ENCODE measurements at places on chromosomes 3 and 15.

DNA sequence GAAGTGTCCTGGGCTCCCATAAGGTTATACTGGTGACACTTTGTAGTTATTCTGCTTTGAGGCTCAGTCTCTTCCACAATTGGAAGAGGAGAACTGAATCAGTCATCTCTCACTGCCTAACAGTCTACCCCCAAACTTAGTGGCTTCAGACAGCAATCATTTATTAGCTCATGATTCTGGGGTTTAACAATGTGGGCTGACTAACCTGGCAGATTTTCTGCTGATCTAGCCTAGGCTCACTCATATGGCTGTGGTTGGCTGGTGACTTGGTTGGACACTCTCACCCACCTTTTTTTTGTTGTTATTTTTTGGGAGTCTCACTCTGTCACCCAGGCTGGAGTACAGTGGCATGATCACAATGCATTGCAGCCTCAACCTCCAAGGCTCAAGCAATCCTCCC, 7.1 kb downstream of the GPD1L start:
- no peak for DNase-seq

DNA sequence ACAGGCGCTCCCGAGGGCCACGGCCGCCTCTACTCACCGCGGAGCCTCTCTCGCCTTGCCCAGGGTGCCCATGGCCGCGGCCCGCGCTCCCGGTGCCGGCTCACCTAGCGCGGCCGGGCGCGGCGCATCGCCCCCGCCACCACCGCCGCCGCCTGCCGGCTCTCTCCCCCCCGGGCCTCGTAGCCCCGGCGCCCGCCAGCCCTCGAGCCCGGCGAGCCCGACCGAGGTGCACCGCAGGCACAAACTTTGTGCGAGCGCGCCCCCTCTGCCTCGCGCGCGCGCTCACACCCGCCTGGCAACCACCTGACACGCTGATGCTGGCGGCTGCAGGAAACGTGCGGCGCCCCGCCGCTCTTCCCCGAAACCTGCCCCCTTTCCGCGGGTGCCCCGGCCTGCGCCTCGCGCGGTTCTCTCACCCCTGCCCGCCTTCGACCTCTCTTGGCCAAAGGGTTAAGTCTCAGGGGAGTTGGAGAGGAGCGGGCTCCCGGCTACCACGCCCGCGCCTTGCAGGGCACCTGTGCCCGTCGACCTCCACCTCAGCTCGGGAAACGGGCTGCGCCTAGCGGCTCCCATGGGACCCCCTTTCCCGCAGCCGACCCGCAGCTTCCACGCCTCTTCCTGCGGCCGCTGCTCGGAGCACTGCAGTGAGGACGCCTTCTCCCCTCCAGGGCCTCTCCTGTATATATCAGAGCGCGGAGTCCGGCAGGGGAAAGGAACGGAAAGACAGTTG, at the start of gene RASGRP1:
Gene RASGRP1, minus strand, starts transcription at position 258 of the 730 bp plus-strand sequence. Its CDS starts 186 bp downstream, at position 72.
- DNase-seq: peak; percentile 52

- DNase-seq: no peak
Observed at GRCh38 chr3:157127268-157127667, 32.7 kb downstream of the CCNL1 start.

- DNase-seq: no peak
Observed at GRCh38 chr15:27183201-27183600, 212.2 kb downstream of the GABRG3 start.

- DNase-seq: peak; percentile 8
Observed at GRCh38 chr3:13801361-13802204, 78.3 kb downstream of the WNT7A start.

GRCh38 chr15:96020133-96020532, 310.4 kb upstream of the NR2F2 start:
- DNase-seq: no peak

- no peak for DNase-seq
Observed at GRCh38 chr3:12902181-12902999, 61.0 kb upstream of the RPL32 start.

DNA sequence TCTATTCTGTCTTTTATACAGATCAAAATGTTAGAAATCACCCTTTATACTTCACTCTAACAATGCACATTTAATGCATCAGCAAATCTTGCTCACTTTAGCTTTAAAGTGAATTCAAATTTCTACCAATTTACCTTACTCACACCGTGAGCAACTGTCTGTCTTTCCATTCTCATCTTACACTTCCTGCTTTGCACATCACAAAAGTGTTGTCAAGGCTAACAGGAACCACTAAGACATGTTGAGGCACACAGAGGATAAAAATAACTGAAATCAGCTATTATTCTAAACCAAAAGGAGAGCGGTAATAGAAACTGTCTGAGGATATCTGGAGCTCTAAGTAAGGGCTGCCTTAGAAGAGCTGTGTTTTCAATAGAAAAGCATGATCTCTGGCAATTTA, 519.9 kb downstream of the ZBBX start:
- DNase-seq: no peak

GRCh38 chr15:69906256-69907185, 191.2 kb downstream of the TLE3 start:
- DNase-seq: no peak

GRCh38 chr15:80527961-80528360, 123.8 kb downstream of the ARNT2 start:
- DNase-seq: no peak

GRCh38 chr15:69394556-69395282, 19.4 kb upstream of the KIF23 start:
- peak; percentile 70 for DNase-seq

GRCh38 chr3:190266913-190267290, 55.3 kb downstream of the CLDN1 start:
- DNase-seq: no peak

DNA sequence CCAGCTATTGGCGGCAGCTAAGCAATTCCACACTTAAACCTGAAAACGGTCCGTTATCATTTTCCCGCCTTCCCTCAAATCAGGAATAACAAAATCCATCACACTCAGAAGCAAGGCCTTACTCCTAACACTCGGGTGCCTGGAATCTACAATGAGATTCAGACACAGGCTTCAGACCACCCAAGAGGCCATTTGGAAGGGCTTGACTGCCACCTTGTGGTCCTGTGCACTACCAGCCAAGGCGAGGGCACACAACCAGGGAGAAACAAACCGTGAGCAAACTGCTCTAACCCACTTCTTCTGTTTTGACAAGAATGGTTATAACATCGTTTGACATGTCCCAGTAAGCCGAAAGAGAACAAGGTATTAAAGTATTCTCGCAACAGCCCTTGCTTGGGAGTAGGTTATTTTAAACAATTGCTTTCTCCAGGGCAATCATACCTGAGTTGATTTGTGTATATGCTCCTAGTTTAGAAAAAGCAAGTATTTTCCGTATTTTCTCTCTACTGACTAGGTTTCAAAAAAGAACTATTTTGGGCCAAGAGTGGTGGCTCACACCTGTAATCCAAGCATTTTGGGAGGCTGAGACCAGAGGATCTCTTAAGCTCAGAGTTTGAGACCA, 40.1 kb upstream of the TAFA4 start:
- DNase-seq: peak; percentile 69

DNA sequence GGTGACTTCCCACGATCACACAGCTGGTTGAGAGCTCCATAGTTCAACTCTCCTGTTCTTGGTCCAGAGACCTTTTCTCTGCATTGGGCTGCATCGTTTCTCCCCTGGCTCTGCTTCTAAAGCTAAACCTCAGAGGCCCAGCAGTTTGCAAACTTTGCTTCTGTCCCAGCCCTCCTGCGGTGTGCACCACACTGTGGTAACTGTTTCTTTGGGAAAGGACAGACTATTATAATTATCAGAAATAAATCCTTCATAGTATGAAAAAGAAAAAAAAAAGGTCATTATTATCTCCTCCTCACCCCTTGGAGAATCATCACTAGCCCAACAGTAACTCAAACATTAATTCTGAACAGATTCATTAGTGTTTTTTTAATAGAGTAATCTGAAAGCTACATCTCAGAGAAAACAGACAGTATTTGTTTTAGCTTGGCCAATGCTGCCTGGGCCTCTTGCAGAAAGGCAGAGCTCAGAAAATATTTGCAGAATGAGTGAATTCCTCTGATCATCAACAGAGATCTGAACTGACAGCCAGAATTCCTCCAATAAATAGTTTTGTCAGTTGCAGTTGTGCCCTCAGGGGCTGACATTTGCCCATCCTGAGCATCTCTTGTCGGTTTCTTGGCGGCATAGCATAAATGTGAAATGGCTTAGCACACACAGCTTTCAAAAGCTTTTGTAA, 52.9 kb downstream of the BFSP2 start:
- DNase-seq: no peak

DNA sequence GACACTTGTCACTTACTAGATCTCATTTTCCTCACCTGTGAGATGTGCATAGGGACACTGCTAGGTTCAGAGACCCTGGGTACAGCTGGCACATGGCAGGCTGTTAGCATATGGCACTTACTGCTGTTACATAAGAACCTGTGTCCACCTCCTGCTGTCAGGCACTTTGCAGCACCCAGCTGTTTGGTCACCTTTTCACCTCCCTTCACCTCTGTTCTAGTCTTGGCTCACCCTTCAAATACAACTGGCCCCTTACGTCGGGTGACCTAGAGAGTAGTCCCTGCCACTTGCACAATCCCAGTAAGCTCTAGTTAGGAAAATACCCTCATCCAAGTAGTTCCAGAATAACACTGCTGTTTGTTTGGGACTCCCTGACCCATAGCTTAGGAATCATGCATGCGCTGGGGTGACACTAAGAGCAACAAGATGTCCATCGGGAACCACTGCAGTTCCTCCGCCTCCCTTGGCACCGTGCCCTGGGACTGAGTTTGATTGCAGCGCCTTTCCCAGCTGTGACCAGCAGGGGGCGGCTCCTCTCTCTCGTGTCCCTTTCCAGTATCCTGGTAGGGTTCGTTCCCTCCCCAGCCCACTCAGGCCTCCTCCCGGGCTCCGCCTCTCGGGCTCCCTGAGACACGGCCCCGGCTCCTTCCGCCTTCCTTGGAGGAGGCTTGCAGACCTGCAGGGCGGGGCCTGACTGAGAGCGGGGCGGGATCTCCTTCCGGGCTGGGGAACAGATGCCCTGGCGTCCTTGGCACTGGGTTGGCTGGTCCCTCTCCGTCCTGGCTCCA, 78.6 kb downstream of the ABHD5 start:
- peak; percentile 97 for DNase-seq

GRCh38 chr3:127608362-127608718, 10.1 kb downstream of the MCM2 start:
- DNase-seq: no peak

DNA sequence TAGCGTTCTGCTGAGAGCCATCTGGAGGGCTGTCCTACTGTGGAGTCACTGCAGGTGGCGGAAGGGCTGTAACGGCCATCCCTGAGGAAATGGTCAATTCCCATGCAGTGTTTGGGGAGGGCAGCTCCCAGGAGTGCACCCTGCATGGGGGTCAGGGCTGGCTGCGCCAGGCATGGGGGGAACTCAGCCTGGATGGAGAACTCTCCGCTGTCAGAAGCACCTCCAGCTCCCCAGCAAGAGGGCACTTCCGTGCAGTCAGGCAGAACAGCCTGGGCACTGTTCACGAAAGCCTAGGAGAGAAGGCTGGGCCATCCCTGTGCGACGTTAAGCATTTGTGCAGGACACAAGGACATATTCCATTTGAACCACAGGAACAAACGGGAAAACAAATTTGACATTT, 105.2 kb downstream of the LRIG1 start:
- DNase-seq: no peak
